ENCODE measurements at places on chromosomes 6 and 20.

DNA sequence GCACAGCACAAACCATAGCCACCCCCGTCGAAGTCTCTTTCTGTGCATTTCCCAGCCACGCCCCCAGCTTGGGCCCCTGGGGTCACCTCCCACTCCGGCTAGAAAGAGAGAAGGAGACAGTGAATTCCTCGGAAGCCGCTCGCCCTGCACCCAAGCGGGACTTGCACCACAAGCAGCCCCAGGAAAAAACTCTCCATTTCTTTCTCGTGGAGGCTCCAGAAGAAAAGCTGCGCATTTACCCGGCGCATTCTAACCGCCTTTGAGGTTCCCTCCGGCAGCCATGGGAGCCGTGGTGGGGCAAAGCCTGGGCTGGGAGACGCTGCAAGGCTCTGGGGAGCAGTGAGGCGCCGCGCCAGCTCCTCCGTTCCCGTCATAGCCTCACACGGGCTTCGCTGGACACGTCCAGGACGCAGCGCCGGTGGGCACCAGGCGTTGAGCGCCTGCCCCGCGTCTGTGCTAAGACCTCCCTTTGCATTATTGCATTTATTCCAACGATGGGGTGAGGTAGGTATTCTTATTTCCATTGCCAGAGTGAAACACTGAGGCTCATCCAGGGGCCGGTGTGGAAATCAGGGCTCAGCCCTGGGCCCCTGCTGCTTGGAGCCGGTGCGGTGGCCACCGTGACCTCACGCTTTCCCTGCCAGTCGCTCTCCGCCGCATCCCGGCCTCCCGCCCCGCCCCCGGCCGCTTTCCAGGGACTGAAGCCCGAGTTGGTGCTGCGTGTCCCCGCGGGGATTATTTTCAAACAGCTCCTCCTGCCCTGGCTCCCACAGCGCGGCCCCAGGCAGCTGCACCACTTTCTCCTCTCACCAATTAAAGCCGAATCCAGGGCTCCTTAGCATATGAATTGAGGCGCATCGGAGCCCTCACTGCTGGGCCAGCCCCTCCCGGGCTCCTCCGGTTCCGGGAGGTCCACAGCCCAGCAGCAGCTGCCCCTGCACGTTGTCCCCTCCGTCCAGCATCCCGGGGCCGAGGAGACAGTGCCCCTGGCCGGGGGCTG is 148.3 kb upstream of the AFDN start:
- DNase-seq = no peak

DNA sequence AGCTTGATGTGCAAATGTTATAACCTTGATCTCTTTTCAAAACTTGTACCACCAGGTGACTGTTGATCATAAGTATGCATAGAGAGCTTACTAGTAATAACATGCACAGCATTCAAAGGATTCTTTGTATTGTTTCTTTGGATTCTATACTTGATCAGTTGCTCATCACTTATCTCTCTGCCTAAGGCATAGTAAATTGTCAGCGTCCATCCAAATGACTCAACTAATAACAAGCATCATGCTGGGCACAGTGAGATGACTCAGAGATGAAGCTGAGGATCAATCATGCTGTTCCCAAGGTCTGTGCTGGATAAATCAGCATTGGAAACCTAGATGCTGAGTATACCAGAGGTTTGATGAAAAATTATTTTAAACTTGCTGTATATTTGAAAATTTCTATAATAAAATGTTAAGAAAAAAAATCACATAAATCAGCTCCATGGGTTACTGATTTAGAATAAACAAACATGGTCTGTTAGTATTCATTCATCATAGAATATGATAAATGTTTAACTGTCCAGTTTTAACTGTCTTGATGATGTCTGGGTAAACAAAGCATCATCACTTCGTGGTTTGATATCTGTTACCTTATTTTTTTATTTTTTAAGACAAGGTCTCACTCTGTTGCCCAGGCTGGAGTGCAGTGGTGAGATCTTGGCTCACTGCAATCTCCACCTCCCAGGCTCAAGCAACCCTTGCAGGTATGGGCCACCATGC is 45.6 kb upstream of the SGK1 start:
- DNase-seq = no peak

DNA sequence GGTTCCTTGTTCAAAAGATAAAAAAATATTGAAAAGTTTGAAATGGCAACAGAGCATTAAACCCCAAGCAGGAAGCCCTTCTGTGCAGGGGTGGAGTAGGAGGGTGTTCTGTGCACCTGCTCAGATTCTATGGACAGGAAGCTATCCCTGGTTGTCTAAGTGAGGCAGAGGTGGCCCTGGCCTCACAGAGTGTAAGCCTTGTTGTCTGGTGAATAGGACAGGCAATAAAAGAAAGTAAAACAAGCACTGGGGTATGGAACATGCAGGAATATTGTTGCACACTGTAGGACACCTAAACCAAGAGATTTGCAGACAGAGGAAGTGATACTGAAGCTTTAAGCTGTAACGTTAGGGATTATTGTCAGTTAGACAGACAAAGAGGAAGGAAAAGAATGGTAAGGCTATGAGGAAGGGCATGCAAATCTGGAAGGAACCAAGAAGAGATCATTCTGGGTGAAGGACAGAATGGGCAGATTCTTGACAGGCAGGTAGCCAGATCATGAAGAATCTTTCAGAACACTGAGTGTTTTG is 66.8 kb downstream of the TBC1D7 start:
- no peak for DNase-seq

DNA sequence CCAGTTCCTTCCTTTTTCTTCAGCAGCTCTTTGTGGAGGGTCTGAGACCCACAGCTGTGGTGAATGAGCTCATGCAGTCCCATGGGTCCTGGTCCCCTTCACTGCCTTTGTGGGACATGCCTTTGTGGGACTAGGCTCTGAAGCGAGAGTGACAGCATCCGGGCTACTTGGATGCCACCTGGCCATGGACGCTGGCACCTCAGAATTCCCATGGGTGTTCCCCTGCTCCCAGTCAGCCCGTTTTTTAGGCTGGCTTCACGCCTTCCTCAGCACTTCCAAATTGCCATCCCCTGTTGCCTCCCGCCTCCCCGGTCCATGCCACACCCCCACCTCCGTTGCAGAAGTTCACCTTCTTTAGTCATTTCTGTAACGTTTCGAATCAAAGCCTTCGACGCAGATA is 45.1 kb downstream of the RAMACL start:
- no peak for DNase-seq

DNA sequence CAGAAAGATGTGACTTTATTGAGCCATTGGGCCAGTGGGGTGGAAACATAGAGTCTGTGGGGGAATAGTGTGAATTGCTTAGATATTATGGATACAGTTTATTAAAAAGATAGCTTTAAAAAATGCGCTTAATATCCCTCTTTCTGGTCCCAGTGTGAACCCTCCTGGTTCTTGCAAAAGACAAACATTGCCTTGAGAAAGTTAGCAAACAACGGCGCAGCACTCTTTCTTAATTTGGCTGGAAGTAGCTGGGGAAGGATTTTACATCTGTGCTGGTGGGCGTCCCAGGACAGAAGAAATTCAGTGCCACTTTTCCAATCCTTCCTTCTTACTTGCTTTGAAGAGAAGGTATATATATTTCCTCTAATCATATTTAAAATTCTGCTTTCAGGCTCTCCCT is 191.4 kb upstream of the ZFP64 start:
- no peak for DNase-seq

GRCh38 chr6:117263353-117263927 is 1.9 kb upstream of the VGLL2 start:
- DNase-seq = no peak

GRCh38 chr20:17657898-17658647 is 24.0 kb downstream of the RRBP1 start:
- no peak for DNase-seq

DNA sequence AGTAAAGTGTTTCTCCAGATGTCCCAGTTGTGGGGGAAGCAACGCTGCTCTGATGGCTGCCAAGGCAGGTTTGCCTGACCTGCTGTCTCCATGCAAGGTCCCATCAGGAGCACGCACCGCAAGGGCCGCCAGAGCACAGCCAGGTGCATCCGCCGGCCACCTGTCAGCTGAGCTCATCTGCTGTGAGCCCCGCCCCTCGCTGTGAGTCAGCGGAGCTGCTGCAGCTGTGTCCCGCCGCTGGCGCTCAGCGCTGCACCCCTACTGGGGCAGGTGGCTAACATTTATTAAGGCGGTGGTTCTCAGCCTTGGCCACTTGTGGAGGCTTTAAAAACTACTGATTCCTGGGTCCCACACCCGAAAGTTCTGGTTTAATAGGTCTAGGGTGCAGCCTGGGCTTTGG is 225.7 kb downstream of the UST start:
- DNase-seq = peak; percentile 3

DNA sequence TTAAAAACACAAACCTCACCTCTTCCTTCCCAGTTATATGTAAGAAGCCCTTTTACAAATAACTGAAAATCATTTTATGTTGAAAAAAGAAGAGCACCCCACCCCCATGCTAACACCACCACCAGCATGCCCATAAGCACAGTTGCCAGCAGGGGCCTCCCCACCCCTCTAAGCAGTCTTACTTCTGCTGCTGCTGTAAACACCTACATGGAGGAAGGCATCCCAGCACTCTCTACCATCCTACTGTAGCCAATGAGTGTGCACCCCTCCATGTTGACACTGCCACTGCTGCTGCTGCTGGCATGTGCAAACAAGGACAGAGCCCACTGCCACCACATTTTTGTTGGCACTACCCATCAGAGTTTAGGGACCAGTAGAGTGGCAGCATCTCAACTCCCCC is 49.6 kb upstream of the PHIP start:
- no peak for DNase-seq

GRCh38 chr20:36866681-36867495 is 9.1 kb upstream of the TLDC2 start:
- no peak for DNase-seq

- DNase-seq = no peak
These were observed 134.2 kb upstream of the BMP5 start for GRCh38 chr6:56009636-56010035.

DNA sequence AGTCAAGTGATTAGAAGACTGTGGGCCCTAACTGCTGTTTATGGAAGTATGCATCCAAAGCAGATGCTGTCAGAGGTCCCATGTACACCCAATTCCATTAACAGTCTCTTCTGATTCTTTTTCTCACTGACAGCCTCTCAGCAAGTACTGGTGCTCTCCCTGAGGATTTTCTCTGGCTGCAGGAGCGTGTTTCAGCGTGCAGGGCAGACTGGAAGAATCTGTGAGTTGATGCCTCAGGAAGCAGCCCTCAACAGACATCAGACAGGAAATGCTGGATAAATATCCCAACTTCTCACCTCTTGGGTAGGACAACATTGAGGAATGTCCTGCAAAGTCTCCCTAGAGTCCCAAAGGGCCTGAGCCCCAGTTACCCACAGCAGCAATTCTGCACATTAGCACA is 40.8 kb downstream of the ANKEF1 start:
- DNase-seq = no peak

DNA sequence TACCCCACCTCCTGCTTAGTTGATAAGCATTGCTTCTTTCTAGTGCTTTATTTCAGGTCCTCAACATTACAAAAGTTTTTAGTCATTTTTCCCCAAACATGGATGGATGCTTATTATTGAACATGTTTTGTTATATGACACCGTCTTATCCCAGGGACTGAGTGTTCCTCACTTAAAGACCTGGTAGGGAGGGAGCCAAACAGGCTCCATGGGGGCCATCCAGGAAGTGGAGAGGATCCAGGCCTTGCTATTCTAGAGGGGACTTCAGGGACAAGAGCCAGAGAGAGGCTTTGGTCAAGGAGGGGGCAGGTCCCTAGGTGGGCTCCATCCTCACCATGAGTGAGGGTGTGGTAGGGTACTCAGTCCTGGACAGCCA is 7.4 kb downstream of the SLC32A1 start:
- DNase-seq = no peak

DNA sequence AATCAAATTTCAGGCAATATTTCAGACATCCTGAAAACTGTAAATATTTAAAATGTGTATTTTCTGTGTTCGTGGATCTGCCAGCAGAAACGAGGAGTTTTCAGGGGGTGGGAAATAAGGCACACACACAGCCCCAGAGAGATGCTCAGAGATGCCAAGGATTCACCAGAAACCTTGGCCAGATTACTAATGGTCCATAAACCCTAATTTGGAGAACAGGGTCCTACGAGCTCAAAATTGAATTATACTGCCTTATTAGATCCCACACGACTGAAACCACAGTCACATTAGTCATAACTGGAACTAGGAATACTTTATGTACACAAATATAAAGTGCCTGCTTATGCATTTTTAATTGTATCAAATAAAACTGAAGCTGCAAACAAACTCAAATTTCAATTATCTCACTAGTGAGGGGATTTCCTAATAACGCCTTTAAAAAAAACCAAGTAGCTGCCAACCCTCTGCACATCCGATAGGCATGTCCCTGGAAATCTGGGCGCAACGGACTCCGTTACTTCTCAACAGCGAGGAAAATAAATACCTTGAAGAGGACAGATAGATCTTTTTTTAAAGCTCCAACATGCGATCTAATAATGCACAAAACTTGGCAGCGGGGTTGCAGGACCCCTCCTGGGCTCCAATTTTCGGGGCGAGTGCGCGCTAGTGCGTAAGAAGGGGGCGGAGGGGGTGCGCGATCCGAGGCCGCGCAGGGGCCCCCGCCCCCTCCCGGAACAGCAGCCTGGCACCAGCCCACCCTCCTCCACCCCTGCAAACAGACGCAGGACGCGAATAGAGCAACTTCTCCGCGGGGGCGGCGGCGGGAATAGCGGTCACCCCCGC is 897 bp downstream of the CHD6 start:
- DNase-seq = peak; percentile 32

GRCh38 chr6:34657307-34657978 is 39.1 kb downstream of the ILRUN start:
- DNase-seq = no peak

DNA sequence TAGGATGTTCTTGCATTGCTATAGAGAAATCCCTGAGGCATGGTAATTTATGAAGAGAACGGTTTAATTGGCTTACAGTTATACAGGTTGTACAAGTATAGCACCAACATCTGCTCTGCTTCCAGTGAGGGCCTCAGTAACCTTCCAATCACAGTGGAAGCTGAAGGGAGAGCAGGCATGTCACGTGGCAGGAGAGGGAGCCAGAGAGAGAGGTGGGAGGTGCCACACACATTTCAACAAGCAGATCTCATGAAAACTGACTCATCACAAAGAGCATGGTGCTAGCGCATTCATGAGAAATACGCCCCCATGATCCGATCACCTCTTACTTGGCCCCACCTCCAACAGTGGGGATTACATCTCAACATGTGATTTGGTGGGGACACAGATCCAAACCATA is 871.2 kb downstream of the TFAP2A start:
- no peak for DNase-seq

- DNase-seq = no peak
These were observed 24.7 kb upstream of the GFOD1 start for GRCh38 chr6:13511913-13512717.

- no peak for DNase-seq
These were observed 76.5 kb downstream of the CDKAL1 start for GRCh38 chr6:20610636-20611370.

DNA sequence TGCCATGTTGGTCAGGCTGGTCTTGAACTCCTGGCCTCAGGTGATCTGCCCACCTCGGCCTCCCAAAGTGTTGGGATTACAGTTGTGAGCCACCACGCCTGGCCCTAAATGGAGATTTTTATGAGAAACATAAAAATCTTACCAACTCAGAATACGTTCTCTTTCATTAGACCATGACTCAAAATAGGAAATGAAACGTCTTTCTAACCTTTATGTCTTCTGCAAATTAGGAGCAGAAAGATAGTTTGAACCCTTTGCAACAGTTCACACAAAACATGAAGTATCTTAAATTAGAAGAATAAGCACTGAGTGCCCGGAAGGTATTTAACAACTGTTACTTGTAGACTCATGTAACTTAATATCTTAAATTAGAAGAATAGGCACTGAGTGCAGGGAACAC is 48.3 kb downstream of the AHI1 start:
- DNase-seq = no peak

GRCh38 chr6:8108031-8108660 is 5.8 kb upstream of the EEF1E1 start:
- DNase-seq = no peak

- DNase-seq = no peak
These were observed 56.6 kb upstream of the SAMHD1 start for GRCh38 chr20:37007898-37008649.

All from stimulated activated CD8-positive, alpha-beta memory T cell treated with anti-CD3 and anti-CD28 coated beads, Interleukin-12 subunit alpha, Interleukin-12 subunit beta, amount 100 ng/mL, for 4 hours (primary cell).